Effector memory CD4-positive, alpha-beta T cell (primary cell): ENCODE measurements at places on chromosomes 5 and 9.

DNA sequence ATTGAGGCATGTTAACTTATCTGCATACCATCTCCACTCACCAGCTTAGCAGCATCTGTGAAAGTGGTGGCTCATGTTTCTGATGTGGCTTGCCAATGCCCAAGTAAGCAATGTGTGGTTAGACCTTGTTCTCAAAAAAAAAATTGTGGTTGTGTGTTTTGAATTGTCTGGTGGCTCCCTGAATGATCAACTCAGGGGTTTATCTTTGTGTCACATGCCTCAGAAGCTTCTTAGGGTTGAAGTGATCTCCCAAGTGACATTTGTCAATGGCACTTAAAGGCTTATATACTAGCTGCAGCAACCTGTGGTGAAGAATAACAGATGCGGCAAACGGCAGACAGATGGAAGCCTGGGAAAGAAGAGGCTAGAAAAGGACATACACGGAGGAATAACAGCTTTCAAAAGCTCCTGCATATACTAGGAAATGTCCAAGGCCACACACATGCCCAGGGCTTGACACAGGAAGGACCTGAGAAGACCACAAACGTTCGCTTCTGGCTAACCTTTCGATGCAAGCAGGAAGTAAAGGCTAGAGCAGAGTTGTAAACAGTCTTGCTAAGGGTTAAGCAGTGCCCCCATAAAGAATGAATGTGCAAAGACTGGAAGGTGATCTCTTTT, 42.2 kb upstream of the FSD1L start:
- peak; percentile 41 for DNase-seq

GRCh38 chr9:90526386-90526785, 116.2 kb downstream of the DIRAS2 start:
- no peak for DNase-seq

DNA sequence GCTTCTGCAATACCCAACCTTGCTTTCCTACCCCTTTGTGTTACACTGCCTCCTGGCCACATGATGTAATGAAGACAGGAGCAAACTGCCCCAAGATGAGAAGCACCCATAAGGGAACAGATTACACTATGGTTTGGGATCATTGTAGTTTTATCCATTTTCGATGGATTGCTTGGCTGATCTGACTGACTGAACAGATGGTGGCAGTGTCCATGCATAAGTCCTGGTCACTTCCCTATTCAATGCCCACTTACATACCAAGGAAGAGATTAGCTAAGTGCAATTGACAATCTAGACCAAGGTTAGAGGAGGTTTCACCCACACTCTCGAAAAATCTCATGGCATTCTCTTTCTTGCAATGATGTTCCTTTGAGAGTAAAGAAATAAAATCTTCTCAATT, 319.9 kb downstream of the RAB3C start:
- no peak for DNase-seq

GRCh38 chr5:10913841-10914240, 152.8 kb upstream of the DAP start:
- DNase-seq, result no peak

GRCh38 chr9:116471944-116472506, 215.1 kb upstream of the TRIM32 start:
- DNase-seq, result no peak

DNA sequence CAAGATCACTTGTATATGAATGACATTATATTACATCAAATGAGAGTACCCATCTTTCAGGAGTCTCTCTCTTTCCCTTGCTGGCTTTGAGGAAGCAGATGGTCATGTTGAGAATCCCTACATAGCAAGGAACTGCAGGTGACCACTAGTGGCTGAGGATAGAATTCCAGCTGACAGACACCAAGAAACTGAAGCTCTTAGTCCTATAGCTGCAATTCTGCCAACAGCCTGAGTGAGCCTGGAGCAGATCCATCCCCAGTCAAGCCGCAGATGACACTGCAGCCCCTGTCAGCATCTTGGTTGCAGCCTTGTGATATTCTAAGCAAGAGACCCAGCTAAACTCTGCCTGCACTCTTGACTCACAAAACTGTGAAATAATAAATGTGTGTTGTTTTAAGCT, 531.5 kb downstream of the CSNK1G3 start:
- DNase-seq, result no peak

GRCh38 chr5:140549237-140550144, 2.0 kb downstream of the EIF4EBP3 start:
- DNase-seq, result no peak
